Osteoblast (primary cell): ENCODE measurements at places on chromosomes 2 and 18. TPM values are rescaled to one million over a fixed set of nuclear protein-coding genes. Genes with fewer than 3 reads are reported as not detected.

Gene MC4R
- under 0.01 TPM in 1 of 2 replicates, not detected in the other for total RNA-seq

Gene ZSWIM2
- 0.29 TPM in 1 of 2 replicates, not detected in the other for total RNA-seq

Gene ANKRD30BL
- total RNA-seq, result 0.29 TPM in 1 of 2 replicates, not detected in the other

Gene RFX8
- 7.6 and 10.0 TPM in 2 replicates for total RNA-seq

Gene SLC40A1
- total RNA-seq, result 10.9 and 13.6 TPM in 2 replicates

Gene KCTD1
- 14.4 and 14.8 TPM in 2 replicates for total RNA-seq

Gene GATA6
- total RNA-seq, result 10.9 and 16.6 TPM in 2 replicates

Gene WDSUB1
- total RNA-seq, result 12.7 and 13.8 TPM in 2 replicates

Gene TWIST2
- total RNA-seq, result 9.4 TPM in 2 replicates

Gene SGO2
- 3.2 and 4.0 TPM in 2 replicates for total RNA-seq

Gene TMEM169
- 0.36 and 0.88 TPM in 2 replicates for total RNA-seq

Gene POMC
- 0.59 and 2.2 TPM in 2 replicates for total RNA-seq

Gene HRH4
- under 0.01 TPM in 2 replicates for total RNA-seq

Gene GPN1
- 27.5 and 33.0 TPM in 2 replicates for total RNA-seq

Gene QPCT
- 25.0 and 25.7 TPM in 2 replicates for total RNA-seq

Gene THADA
- 38.0 and 39.4 TPM in 2 replicates for total RNA-seq

Gene RAB6C
- not detected in 2 replicates for total RNA-seq

Gene REL
- 6.2 and 6.8 TPM in 2 replicates for total RNA-seq

Gene MAB21L4
- total RNA-seq, result not detected in 2 replicates

Gene INPP4A
- 25.7 and 25.9 TPM in 2 replicates for total RNA-seq

Gene SLC5A6
- 14.1 TPM in 2 replicates for total RNA-seq

Gene ELOA2
- total RNA-seq, result not detected in 2 replicates

Gene COL4A3
- total RNA-seq, result not detected in 2 replicates

Gene XDH
- under 0.01 TPM in 2 replicates for total RNA-seq

Gene HNRNPLL
- total RNA-seq, result 46.0 and 53.9 TPM in 2 replicates
